ENCODE measurements at places on chromosomes 13 and 19.

GRCh38 chr19:13068085-13068846 lies 34.4 kb downstream of the LYL1 start:
- no peak for DNase-seq

GRCh38 chr13:50999641-51000040 lies 90.0 kb downstream of the RNASEH2B start:
- DNase-seq = no peak

DNA sequence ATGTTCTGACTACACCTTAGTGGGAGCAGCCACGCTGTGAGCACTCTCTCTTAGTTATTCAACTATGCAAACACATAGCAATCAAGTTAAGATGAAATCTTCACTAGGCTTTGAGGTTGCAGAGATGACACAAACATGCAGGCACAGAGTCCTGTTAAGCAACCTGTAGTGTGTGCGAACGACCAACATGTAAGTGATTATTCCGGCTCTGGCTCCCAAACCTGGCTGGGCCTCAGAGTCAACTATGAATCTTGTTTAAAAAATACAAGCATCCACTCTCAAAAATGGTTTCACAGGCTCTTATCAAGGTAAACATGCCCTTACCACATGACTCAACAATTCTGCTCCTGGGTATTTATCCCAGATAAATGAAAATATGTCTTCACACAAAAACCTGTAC lies 91.4 kb downstream of the IRS2 start:
- DNase-seq = no peak

- DNase-seq = no peak
These were observed 117.9 kb downstream of the CCNA1 start for GRCh38 chr13:36550177-36550576.

GRCh38 chr13:111511219-111511732 lies 190.8 kb downstream of the TEX29 start:
- no peak for DNase-seq

DNA sequence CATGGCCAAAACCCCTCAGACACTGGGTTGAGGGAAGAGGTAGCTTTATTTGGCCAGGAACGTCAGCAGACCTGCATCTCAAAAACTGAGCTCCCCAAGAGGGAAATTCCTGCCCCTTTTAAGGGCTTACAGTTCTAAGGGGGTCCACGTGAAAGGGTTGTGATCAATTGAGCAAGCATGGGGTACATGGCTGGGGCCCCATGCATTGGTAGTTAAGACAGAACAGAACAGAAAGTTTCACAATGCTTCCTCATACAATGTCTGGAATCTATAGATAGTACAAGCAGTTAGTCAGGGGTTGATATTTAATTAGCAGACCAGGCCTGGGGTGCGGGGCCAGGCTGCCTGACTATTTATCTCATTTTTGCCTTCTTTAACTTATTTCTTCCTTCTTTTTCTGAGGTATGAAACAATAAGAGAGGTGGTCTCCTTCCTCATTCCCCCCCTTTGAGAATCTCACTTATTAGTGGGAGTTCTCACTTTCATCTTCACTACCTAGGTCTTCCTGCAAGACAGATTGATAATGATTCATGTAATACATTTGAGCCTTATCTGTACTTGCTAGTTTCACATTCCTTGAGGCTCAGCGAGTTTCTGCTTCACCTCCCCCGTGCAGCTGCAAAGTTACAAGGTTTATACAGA lies 84.8 kb downstream of the SLC25A15 start:
- DNase-seq = no peak

Data from D721Med (cell line).